ENCODE measurements at places on chromosomes 4 and X.

DNA sequence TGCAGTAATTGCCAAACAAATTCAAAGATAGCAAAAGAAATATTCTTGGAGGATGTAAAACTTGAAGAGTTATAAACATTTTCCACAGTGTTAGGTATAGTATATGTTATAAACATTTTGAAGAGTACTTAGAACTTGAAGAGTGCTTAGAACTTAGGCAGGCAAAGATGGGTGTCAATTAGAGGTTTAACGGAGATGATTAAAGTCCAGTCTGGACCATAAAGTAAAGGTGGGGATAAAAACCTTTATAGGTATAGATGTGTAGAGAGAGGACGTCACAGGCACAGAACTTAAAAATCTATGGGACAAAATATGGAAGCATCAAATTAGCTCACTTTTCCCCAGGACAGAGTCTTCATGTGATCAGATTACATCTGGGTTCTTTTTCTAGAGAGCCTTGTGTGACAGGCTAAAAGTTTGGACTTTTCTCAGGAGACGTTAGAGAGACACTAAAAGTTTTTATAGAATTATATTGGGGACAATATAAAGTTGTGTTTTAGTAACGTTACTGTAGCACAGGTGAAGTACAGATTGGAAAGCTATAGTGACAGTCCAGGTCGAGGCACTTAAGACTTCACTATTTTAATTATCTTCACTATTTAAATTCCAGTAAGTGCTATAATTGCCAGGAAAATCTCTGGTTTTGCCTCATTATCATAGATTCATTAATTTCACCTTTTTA is 13.3 kb upstream of the MAD2L1 start:
- H3K4me3 ChIP-seq, result no peak overlapping the region
- no peaks in the 10 kb centered on the region for H3K36me3 ChIP-seq
- no peak overlapping the region for H3K27ac ChIP-seq
- DNase-seq, result no peak
- H3K27me3 ChIP-seq, result no peaks in the 10 kb centered on the region
- 0 out of 2 replicates have a peak, but pooled peaks cover 3% of the 10 kb centered on the region for H3K4me1 ChIP-seq

DNA sequence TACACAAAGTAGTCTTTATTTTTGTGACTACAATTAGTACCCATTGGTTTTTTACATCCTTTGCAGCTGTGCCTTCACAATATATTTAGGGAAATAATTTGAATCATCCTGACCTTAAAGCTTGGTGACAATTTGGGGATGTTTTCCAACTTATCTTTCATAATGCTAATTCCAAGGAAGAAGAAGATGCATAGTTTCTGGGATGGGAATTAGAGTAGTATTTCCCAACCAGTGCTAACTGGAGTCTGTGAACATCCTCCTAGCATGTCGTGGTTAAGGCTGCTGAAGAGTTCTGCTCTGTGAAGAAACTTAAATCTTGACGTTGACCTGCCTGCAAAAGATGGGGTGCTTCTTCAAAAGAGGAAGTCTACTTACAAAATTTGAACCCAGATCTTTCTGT is 173.5 kb downstream of the ANK2 start:
- no peaks in the 10 kb centered on the region for H3K4me1 ChIP-seq
- no peaks in the 10 kb centered on the region for H3K27me3 ChIP-seq
- DNase-seq, result no peak

GRCh38 chr4:152525878-152526277 is 10.0 kb downstream of the FBXW7 start:
- DNase-seq, result no peak
- no peaks in the 10 kb centered on the region for H3K36me3 ChIP-seq
- no peak overlapping the region for H3K4me3 ChIP-seq
- no peak overlapping the region for H3K27ac ChIP-seq
- no peaks in the 10 kb centered on the region for H3K27me3 ChIP-seq
- peaks cover 16% of the 10 kb centered on the region for H3K4me1 ChIP-seq

- H3K27ac ChIP-seq, result no peak overlapping the region
- H3K4me1 ChIP-seq, result no peaks in the 10 kb centered on the region
- no peak for DNase-seq
- no peaks in the 10 kb centered on the region for H3K36me3 ChIP-seq
Observed at GRCh38 chr4:80387390-80388283, 52.1 kb downstream of the CFAP299 start.

GRCh38 chr4:140790171-140790570 is 34.0 kb upstream of the TBC1D9 start:
- H3K27ac ChIP-seq, result no peak overlapping the region
- H3K27me3 ChIP-seq, result no peaks in the 10 kb centered on the region
- no peaks in the 10 kb centered on the region for H3K36me3 ChIP-seq
- DNase-seq, result no peak
- H3K4me1 ChIP-seq, result peaks cover 3% of the 10 kb centered on the region
- no peak overlapping the region for H3K4me3 ChIP-seq

- peaks cover 54% of the 10 kb centered on the region for H3K4me1 ChIP-seq
- no peak overlapping the region for H3K27ac ChIP-seq
- no peak overlapping the region for H3K4me3 ChIP-seq
- no peaks in the 10 kb centered on the region for H3K27me3 ChIP-seq
- no peak for DNase-seq
Observed at GRCh38 chrX:10630320-10630719, 9.9 kb upstream of the MID1 start.

DNA sequence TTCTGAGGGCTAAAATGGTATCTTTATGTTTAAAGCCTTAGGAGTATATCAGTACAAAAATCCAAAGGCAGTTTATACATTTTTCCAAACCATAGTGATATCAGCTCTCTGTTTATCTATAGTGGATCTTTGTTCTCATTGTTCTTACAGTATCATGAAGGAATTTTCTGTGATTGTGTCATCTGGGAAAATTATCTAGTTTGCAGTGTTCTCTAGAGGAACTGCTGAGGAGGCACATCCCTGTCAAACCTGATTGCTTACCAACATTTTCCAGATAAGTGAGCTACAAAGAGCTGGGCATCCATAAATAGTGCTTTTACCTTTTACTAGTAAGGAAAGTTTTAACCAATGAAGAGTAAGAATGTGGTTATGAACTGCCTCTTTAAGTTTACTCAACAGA is 44.9 kb upstream of the SLC25A31 start:
- no peaks in the 10 kb centered on the region for H3K27me3 ChIP-seq
- DNase-seq, result peak; percentile 54
- H3K4me3 ChIP-seq, result no peak overlapping the region
- no peaks in the 10 kb centered on the region for H3K36me3 ChIP-seq
- H3K4me1 ChIP-seq, result peaks cover 25% of the 10 kb centered on the region

- H3K27me3 ChIP-seq, result no peaks in the 10 kb centered on the region
- peaks cover 21% of the 10 kb centered on the region for H3K4me1 ChIP-seq
- H3K36me3 ChIP-seq, result no peaks in the 10 kb centered on the region
- H3K27ac ChIP-seq, result no peak overlapping the region
- no peak for DNase-seq
- H3K4me3 ChIP-seq, result no peak overlapping the region
Observed at GRCh38 chr4:107850438-107850837, 25.7 kb downstream of the SGMS2 start.

DNA sequence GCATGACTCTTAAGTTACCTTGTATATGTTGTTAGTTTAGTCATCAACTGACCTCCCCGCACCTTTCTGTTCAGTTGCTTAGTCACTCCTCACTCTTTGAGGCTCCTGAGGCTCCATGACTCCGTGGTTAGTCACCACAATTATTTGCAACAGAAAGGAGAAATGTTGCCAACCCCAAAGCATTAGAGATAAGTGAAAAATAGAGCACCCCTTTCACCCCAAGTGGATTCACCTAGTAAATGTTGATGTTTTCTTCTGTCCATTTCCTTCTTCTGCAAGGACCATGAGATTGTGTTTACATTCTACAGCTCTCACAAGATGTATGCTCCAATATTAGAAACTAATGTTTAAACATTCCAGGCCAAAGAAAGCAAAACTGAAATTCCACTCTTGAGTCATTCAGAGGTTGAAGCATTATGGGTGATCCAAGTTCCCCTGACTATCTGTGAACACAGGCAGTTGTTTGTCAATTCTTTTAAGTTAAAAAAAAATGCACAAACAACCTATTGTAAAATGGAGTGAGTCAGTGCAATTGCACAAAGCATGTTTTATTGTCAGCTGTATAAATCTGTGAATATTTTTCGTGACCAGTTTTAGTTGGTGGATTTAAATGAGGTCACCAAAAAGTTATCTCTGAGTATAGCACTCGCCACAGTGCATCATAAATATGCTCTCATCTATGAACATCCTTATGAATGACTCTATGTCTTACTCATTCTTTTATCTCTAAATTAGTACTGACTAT is 552.4 kb upstream of the MAGEB2 start:
- DNase-seq, result peak; percentile 95
- peaks cover 44% of the 10 kb centered on the region for H3K4me1 ChIP-seq
- H3K4me3 ChIP-seq, result peak overlapping the region; percentile 45
- no peaks in the 10 kb centered on the region for H3K27me3 ChIP-seq
- H3K27ac ChIP-seq, result peak overlapping the region; percentile 100

DNA sequence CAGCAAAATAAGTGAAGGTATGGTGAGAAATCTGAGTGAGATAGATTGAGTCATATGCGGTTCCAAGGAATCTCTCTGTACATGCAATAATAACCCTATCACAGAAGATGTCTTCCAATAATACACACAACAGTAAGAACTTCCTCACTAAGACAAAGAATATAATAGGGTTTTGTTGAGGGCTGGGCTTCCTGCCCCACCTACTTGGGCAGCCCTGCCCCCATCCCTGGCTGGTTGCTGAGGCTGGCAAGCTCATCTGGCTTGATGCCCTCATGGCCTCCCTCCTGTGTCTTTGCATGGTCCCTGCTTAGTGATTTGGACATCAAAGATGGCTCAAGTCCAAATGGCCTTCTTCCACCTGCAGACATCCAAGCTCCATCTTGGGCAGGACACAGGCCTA is 2.7 kb downstream of the GEMIN8 start:
- no peaks in the 10 kb centered on the region for H3K36me3 ChIP-seq
- peak; percentile 69 for DNase-seq
- no peaks in the 10 kb centered on the region for H3K27me3 ChIP-seq
- peaks cover 38% of the 10 kb centered on the region for H3K4me1 ChIP-seq

GRCh38 chrX:145292218-145292617 is 44.9 kb downstream of the SPANXN1 start:
- peak; percentile 22 for DNase-seq
- no peaks in the 10 kb centered on the region for H3K36me3 ChIP-seq
- H3K4me3 ChIP-seq, result no peak overlapping the region
- no peaks in the 10 kb centered on the region for H3K4me1 ChIP-seq
- no peak overlapping the region for H3K27ac ChIP-seq
- H3K27me3 ChIP-seq, result no peaks in the 10 kb centered on the region

GRCh38 chr4:147616849-147617172 is 386 bp upstream of the TMEM184C start:
- peaks cover 15% of the 10 kb centered on the region for H3K4me1 ChIP-seq
- H3K27ac ChIP-seq, result no peak overlapping the region
- H3K36me3 ChIP-seq, result 0 out of 2 replicates have a peak, but pooled peaks cover 2% of the 10 kb centered on the region
- no peaks in the 10 kb centered on the region for H3K27me3 ChIP-seq

GRCh38 chr4:118282692-118283091 is 70.1 kb downstream of the PRSS12 start:
- H3K27ac ChIP-seq, result no peak overlapping the region
- DNase-seq, result peak; percentile 59
- peaks cover 27% of the 10 kb centered on the region for H3K36me3 ChIP-seq

DNA sequence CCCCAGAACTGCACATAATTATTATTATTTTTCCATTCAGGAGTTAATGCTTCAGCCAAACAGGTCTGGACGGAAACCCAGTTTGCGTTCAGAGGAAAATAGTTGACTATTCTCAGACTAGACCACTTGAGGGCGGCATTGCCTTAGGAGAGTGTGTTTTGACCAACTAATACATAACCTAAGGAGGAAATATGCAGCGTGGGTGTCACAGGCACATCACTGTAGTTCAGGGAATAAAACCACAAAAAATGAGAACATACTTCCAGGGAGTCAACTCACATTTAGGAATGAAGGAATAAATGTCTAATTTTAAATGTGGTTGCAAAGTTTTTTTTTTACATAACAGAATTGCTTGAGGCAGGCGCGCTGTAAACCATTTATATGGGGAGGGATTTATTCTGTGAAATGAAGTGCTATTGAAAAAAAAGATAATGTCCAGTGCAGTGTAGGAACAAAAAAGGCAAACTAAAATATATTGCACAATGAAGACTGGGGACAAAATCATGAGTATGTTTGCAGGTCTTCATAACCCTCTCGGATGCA is 93.3 kb downstream of the SYNPO2 start:
- no peak overlapping the region for H3K4me3 ChIP-seq
- H3K27me3 ChIP-seq, result no peaks in the 10 kb centered on the region
- H3K4me1 ChIP-seq, result peaks cover 9% of the 10 kb centered on the region

GRCh38 chr4:170691168-170691567 is 601.4 kb upstream of the AADAT start:
- no peak overlapping the region for H3K27ac ChIP-seq
- no peak for DNase-seq
- no peaks in the 10 kb centered on the region for H3K27me3 ChIP-seq
- no peaks in the 10 kb centered on the region for H3K36me3 ChIP-seq
- no peaks in the 10 kb centered on the region for H3K4me1 ChIP-seq

DNA sequence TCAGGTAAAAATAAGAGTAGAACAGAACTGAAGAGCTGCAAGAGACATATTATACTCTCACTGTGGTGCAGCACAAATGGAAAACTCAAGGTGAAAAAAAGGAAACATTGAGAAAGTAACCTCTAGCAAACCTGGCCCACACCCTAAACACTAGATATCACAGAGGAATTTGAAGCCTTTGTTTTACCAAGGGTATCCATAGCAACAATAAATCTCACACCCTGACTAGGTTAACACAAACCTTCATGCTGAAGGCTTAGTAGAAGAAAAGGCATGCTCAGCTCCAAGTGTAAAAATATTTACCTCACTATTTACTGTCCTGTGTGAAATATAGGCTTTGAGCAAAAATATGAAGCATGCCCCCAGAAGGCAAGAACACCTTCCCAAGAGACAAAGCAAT is 61.9 kb upstream of the TAB3 start:
- no peaks in the 10 kb centered on the region for H3K36me3 ChIP-seq
- H3K27ac ChIP-seq, result no peak overlapping the region
- no peaks in the 10 kb centered on the region for H3K27me3 ChIP-seq
- H3K4me3 ChIP-seq, result no peak overlapping the region
- H3K4me1 ChIP-seq, result no peaks in the 10 kb centered on the region

DNA sequence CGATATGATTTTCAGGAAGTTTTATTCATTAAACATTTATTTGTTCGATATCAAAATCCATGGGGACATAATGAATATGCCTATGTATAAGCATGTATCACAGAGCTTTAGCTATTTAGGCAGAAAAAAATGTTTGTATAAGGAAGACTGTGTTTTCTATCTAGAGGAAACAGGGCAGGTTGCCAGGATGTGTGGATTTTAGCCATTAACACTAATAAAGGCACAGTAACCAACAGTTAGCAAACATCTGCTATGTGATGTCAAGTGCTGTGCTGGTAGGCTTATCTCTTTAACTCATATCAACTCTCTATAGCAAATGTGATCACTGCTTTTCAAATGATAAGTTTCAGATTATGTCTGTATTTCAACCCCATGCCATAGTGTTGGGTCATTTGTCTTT is 708.9 kb upstream of the HS3ST1 start:
- no peaks in the 10 kb centered on the region for H3K4me1 ChIP-seq
- no peaks in the 10 kb centered on the region for H3K36me3 ChIP-seq
- H3K27ac ChIP-seq, result no peak overlapping the region
- H3K4me3 ChIP-seq, result no peak overlapping the region
- no peaks in the 10 kb centered on the region for H3K27me3 ChIP-seq

Data from PC-3 (cell line).